ENCODE measurements at places on chromosomes 5 and 9.

GRCh38 chr5:179326122-179326927 lies 18.9 kb downstream of the ADAMTS2 start:
- peak; percentile 82 for DNase-seq

DNA sequence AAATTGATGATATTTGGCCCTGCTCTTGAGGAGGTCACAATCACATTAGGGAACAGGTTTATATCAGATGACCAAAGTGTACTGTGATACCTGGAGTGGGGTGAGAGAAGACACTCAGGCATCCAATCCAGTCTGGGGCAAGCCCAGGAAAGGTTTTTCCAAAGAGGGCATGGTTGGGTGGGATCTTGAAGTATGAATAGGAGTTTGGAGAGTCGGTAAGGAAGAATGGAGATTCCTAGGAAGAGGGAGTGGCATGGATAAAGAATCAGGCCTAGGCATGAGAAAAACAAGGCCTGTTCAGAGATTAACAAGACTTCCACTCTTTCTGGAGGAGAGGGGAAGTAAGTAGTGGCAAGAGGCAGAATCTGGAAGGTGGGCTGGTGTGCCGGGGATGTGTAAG lies 91.1 kb downstream of the MVB12B start:
- no peak for DNase-seq

GRCh38 chr9:75891277-75891741 lies 836 bp downstream of the PCSK5 start:
- no peak for DNase-seq

GRCh38 chr9:5502553-5502952 lies 7.8 kb upstream of the PDCD1LG2 start:
- no peak for DNase-seq

- no peak for DNase-seq
Observed at GRCh38 chr5:83426855-83427254, 44.7 kb upstream of the VCAN start.

- peak; percentile 32 for DNase-seq
Observed at GRCh38 chr9:134807716-134808446, 72.7 kb upstream of the FCN2 start.

- no peak for DNase-seq
Observed at GRCh38 chr9:137444106-137444790, 3.1 kb upstream of the ENTPD8 start.

GRCh38 chr9:112858625-112859147 lies 32.0 kb downstream of the SLC46A2 start:
- no peak for DNase-seq

DNA sequence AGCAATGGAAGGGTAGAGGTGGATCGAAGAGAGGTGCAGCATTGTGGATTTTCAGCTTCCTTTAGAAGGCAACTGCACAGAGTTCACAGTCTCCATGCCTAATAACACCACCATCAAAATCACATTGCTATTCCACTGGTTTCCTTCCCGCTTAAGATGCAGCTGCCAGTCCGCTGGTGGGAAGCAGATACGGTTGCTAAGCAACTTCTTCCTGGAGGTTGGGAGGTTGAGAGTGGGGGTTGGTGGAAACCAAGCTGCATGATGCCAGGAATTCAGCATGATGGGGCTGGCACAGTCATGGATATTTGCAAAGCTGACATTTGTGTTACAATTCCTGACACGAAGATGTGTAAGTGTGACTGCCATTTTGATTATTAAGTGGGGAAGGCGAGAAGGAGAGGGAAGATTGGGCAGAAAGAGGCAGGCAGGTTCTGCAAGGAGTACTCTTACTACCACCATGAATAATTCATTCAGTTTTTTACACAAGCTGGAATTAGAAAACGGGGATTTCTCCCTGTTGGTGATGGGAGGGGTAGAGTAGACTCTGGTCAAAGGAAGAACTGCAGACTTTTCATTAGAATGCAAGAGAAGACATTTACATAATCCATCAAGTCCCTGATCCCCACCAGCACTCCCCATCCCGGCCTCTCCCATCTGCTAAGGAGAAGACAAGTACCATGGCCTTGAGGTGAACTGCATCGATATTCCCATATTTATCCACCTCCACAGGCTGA lies 87.5 kb downstream of the GLDC start:
- no peak for DNase-seq

- peak; percentile 25 for DNase-seq
Observed at GRCh38 chr5:156715287-156715686, 134.8 kb upstream of the PPP1R2B start.

- DNase-seq, result no peak
Observed at GRCh38 chr5:145237843-145238242, 597.3 kb downstream of the PRELID2 start.

- no peak for DNase-seq
Observed at GRCh38 chr5:94670726-94671125, 52.3 kb downstream of the SLF1 start.

GRCh38 chr9:211036-211435 lies 3.6 kb upstream of the DOCK8 start:
- DNase-seq, result no peak

GRCh38 chr9:2362150-2362549 lies 259.4 kb upstream of the VLDLR start:
- DNase-seq, result no peak

GRCh38 chr5:60494635-60495034 lies 205.3 kb downstream of the DEPDC1B start:
- no peak for DNase-seq

DNA sequence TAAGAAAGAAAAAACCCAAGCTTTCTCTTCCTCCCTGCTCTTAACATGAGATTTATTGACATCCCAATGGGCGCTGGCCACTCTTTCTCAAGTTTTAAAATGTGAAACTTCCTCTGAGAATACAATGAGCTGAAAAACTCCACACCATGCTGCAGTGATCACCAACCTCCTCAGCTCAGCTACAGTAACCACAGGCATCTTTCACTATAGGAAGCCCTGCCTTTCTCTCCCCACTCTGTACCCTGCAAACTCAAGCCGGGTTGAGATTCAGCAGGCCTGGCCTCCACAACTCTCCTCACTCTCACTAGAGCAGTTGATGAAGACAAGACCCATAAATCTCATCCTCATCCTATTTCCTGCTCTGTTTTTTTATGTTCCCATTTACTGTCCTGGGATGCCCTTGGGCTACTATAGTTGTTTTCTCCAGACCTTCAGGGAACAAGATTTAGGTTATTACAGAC lies 48.3 kb downstream of the SH3TC2 start:
- DNase-seq, result peak; percentile 51

GRCh38 chr5:50325237-50325832 lies 115.8 kb downstream of the EMB start:
- no peak for DNase-seq

DNA sequence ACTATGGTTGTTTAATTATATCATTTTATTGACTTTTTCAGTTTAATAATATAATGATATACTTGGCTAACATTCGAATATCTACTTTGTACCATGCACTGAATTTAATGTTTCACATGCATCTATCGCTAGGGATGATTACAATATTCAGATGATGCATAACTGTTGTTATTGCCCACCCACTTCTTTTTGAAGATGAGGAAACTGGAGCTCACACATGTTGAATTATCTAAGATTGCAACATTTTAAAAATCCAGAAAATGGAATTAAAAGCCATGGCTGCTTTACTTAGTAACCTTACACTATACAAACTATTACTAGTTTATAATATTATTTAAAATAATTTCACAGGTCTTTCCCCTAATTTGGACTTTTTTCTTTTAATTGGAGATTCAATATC lies 171.7 kb downstream of the TLR4 start:
- DNase-seq, result no peak

DNA sequence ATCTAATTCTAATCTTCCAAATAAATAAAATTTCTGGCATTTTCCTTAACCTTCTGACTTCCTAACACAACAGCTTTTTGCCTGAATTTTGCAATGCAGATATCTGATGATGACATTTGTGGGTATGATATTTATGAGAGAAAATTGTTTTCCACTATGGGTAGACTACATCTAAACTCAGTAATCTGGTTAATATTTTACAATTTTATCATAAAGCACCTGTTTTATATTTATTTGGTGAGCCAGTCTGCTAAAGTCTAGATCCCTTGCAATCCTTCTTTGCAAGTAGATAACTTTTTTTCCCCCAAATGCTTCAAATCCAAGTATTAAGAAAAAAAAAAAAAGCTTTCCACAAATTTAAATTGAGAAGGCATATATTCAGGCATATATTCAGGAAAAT lies 246.2 kb upstream of the DAB2 start:
- no peak for DNase-seq

DNA sequence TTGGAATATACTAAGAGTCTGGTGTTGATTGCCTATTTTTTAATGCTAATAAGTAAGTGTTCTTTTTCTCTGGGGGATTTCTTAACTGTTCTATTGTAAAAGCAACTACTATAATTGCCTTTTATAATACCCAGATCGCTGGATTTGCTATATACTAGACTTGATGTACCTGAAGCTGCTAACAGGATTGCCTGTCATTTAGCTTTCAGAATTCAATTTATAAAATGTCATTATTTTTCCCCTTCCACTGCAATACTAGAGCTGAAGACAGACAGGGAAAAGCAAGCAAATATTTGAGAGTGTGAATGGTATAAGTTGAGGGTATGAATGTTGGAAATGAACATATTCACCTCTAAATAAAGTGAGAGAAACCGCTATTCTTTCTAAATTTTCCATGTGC lies 115.5 kb downstream of the SH3GL2 start:
- DNase-seq, result no peak

GRCh38 chr9:136750526-136750925 lies 2.2 kb upstream of the LCN6 start:
- no peak for DNase-seq

GRCh38 chr5:37520811-37521210 lies 141.7 kb downstream of the WDR70 start:
- no peak for DNase-seq

DNA sequence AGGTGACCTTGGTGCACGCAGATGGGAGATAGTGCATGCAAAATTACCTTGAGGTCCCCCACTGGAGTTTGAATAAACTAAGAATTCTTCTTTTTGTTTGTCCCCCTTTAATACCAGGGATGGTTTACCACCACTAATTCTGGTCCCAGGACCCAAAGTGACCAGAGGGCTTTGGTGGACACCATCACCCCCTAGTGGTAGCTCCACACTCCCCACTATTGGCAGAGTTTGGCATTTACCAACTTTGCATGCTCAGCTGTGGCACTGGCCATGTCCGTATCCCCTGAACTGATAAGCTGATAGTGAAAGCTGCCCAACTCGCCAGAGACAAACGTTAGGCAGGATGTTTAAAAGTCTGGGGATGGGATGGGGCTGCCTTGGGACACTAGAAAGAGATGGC lies 3.3 kb downstream of the ASTN2 start:
- DNase-seq, result no peak

DNA sequence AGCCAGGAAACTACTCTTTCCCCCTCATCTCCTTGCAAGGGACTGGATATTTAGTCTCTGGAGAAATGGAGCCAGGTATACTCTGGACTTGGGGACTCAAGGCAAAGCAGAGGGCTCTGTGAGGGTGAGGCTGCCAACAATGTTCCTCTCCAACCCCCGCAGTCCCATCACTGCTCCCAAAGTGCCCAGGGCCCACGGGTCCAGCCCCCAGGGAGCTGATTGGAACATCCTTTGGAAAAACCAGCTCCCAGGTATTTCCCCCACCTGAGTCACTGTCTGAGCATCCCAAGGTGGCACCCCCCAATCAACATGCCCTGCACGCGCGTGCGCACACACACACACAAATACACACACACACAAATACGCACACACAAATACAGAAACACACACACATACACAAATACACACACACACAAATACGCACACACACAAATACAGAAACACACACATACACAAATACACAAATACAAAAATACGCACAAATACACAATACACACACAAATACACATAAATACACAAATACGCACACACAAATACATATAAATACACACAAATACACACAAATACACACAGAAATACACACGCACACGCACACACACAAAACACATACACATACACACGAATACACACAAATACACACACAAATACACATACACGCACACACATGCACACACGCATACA lies 137.4 kb downstream of the DAB2IP start:
- no peak for DNase-seq

- DNase-seq, result no peak
Observed at GRCh38 chr9:133169102-133169501, 5.4 kb upstream of the GBGT1 start.

- DNase-seq, result no peak
Observed at GRCh38 chr5:113824307-113824706, 310.8 kb downstream of the YTHDC2 start.

GRCh38 chr5:74179701-74180100 lies 460.8 kb downstream of the ENC1 start:
- DNase-seq, result no peak

DNA sequence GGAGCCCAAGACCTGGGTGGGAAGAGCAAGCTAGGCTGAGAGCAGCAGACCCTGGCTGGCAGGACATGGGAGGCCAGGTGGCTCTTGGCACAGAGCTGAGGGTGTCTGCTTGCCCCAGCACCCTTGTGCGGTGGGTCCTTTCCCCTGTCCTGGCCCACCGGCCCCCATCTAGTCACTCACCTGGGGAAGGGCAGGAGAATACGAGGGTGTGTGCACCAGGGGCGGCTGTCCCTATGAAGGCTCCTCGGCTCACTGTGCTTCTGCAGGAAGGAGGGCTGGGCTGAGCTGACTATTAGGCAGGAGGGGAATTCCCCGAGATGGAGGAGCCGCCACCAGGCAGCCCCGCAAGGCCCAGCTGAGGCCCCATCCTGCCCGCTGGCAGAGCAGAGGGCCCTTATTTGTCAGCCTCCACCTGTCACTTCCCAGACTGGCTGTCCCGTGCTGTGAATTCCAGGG lies 6.1 kb upstream of the TNIP1 start:
- no peak for DNase-seq

DNA sequence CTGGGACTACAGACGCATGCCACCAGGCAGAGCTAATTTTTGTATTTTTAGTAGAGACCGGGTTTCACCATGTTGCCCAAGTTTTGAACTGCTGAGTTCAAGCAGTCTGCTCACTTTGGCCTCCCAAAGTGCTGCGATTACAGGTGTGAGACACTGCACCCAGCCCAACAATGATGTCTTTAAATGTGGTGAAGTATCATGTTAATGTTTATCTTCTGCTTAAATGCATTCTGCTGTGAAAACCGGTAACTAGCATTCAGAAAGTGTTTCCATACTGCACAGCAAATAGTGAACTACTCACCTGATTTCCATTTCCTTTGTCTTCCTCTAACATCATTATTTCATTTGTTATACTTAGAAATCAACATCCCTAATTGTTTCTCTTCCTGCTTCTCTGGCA lies 264.0 kb upstream of the ITGA1 start:
- DNase-seq, result no peak

- DNase-seq, result no peak
Observed at GRCh38 chr5:32714836-32715235, 3.7 kb downstream of the NPR3 start.
